ENCODE measurements at places on chromosomes 11 and 22.
A peak's percentile ranks its signal among the peaks of the same experiment; 100 is the strongest.

GRCh38 chr11:130599073-130599654 is 150.7 kb downstream of the ADAMTS15 start:
- no peak for DNase-seq

DNA sequence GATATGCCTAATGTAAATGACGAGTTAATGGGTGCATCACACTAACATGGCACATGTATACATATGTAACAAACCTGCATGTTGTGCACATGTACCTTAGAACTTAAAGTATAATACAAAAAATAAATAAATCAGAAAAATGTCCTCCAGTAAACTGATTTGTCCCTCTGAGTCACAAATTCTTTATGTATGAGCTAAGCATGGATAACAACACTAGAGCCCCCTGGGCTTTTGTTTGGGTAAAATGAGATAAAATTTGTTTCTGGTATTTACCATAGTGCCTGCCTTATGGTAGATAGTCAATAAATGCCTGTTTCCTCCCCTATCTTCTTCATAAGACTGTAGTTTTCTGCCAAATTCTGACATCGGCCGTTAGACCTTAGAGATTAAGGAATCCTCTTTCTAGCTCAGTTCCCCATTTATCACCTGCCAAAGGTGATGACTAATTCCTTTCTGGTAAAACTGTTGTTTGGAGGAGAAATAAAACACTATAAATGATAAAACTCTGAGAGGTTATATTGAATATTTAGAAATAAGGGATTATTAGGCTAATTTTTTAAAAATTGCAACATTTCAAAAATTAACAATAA is 43.6 kb upstream of the LUZP2 start:
- DNase-seq: no peak

DNA sequence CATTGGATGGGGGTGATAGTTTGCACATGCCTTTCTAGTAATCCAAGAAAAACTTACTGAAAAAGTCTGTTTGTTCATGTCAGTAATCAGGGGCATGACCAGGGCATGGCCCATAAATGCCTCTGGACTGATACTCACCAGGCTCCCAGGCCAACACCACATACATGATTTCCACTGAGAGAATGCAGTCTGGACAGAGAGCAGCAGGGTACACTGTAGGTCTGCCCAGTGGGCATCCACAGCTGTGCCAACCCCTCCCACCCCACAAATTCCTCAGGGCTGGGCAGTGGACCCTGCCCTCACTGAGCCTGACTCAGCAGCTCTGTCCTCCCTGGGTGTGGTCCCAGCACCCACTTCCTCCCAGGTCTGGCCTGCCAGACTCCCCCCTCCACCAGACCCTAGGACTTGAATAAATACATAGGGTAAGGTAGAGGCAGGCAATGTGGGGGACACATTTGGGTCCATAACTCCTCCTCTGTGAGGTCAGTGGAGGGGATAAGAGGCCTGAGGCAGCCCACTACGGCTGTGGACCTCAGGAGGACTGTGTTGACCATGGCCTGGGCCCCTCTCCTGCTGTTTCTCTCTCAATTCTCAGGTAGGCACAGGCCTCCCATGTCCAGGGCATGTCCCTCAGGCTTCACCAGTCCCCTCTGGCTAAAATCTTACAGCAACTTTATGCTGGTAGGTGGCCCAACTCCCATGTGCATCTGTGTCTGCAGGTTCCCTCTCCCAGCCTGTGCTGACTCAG is 92.2 kb upstream of the TOP3B start:
- no peak for DNase-seq

GRCh38 chr11:1390569-1391164 is 933 bp downstream of the BRSK2 start:
- peak; percentile 56 for DNase-seq

DNA sequence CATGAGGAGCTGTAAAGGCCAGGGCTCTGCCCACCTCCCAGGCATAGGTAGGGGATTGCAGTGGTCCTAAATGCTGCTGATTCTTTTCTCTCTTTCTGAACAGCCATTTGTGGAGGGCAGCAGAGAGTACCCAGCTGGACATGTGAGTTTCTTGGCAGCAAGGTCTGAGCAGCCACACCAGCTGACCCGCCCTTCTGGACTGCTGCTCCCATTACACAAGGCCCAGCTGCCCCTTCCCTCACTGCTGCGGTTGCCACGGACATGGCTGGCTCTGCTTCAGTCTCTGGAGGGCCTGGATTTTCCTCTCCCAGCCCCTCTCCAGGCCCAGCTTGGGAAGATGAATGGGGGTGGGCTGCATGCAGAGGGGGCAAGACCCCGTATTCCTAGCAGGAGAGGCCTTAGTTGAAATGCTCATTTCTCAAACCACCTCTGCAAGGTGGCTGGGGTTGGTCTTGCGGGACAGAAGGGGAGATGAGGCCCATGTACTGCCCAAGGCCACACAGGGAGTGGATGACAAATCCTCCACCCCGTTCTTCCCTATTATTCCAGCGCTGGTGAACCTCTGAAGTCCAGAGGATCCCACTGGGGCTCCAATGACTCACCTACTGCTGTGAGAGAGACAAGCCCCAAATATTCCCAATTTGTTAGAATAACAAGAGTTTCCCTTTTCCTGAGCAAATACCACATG is 4.6 kb downstream of the LGALS12 start:
- peak; percentile 97 for DNase-seq

DNA sequence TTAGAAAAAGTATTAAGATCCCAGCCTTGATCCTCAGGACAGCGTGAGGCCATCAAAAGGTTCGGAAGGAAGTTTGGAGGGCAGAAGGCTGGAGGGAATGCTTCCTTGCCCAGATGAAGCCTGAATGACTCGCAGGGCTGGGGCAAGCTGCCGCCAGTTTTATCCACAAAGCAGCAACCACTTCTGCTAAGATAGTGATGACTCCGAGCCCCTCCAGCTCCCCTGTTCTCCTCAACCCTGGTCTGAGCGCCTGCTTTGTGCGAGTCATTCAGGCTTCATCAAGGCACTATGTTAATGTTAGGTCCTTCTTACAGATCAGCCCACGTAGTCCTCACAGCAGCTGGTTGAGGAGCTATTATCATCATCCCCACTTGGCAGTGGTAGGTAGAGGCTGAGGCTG is 158.8 kb downstream of the COMMD9 start:
- no peak for DNase-seq

DNA sequence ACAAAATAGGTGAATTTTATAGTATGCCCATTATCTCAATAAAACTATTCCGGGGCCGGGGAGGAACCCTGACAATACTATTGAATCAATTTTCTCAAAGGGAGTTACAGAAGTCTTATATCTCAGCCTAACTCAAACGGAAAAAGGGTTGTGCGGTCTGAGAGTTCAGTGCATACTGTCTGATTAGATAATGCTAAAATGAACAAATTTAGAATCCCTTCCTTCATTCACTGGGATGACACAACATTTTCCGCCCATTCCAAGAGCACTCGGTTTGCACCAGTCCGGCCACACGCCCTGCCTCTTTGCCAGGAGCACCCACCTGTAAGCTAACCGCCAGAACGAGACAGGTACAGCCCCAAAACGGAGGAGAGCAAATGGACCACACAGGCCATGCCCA is 50.0 kb upstream of the NFRKB start:
- DNase-seq: no peak

DNA sequence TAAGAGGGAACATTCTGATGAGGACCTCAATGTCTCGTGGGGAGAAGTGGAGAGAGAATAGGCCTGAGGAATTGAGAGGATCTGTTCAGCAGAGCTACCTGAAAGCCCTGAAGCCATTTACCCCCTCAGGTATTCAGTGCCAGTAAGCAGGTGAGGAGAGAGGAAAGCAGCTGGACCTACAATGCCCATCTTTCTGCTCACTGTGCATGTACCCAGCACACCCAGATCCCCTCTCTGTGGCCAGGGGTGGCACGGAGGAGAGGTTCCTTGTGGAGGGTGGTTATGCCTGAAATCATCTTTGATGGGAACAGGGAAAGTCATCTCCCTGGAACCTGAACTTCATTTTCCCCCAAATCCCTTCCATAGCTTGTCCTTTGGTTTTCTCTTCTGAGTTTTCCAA is 277.8 kb upstream of the B3GAT1 start:
- DNase-seq: no peak

GRCh38 chr11:17298302-17298701 is 21.8 kb downstream of the NUCB2 start:
- DNase-seq: no peak

- no peak for DNase-seq
Observed at GRCh38 chr11:14261066-14261465, 97.9 kb downstream of the RRAS2 start.

- DNase-seq: no peak
Observed at GRCh38 chr11:128146926-128147605, 440.3 kb downstream of the ETS1 start.

DNA sequence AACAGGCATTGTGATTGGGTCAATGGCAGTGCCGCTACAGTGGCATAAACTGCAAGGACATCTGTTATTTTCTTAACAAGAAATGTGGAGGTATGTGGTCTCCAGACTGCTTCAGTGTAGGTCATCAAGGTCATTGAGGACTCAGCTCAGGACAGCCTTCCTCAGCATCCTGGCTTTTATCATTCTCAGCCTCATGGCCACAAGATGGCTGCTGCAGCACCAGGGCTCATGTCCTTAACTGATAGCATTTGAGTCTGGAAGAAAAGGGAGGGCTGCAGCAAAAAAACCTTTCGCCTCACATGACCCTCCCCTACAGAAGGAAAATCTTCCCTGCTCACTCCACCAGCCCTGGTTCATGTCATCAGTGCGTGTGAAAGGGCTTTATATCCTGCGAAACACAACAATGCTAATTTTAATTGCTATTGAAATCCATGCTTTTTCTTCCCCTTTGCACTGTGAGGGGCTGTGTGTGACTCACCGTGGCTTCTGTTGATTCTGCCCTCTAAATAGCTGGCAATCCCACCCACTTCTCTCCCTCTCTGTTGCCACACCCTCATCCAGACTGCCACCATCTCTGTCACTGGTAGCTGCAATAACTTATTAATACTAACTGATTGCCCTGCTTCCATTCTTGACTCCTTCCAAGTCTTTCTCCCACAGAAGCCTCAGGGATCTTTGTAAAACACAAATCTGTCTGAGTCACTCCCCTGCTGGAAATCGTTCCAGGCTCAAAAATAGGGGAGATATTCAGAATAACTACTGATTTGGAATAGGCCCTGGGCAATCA is 43.8 kb downstream of the CHRDL2 start:
- DNase-seq: no peak

DNA sequence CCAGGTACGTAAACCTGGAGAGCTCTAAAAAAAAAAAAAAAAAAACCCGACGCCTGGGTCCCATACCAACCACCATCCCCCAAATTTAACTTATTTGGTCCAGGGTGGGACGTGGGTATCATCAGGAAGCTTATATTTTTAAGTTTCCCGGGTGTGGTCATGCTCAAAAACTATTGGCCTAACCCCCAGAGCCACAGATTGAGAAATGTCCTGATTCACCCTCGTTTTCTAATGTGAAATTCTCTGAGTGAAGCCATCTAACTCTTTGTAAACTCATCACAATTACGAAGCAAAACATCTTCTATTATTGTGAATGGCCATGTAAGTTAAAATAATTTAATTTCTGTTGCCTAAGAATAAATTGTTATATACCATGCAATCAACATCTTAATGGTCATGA is 29.6 kb downstream of the PAK1 start:
- DNase-seq: no peak

DNA sequence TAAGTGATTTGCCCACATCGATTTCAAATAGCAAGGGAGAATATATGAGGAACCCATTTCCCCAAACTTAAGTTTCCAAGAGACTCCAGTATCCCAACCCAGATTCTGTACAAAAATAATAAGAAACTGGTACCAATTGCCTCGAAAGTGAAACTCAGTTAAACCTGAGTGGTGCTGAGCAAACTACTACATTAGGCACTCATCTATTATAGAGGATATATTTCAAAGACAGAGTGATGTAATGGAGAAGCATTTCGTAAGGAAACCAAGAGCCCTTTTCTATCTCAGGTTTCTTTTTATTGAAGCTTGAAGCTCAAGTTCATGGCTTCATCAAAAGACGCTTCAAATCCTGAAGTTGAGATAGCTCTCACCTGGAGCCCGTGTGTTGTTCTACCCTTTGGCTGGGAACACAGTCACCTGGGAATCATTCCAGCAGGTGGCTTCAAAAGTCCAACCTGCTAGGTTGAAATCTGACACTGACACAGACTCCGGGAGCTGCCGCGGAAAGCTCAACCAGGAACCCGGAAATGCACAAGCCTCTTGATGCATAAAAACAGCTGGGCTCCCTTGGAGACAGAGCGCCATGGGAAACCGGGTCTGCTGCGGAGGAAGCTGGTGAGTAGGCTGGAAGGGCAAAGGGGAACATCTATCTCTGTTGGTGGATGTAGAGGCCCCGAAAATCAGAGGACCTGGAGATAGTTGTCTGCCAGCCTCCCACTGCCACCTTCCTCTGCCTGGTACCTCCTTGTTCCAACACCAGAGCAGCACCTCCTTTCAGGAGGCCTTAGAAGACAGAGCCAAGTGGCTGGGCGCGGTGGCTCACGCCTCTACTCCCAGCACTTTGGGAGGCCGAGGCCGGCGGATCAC is at the start of gene C11orf52:
Gene C11orf52, plus strand, starts transcription at position 524 of the 867 bp plus-strand sequence. Its CDS starts 60 bp downstream, at position 584.
- no peak for DNase-seq

GRCh38 chr22:19429950-19430889 is 1.3 kb downstream of the HIRA start:
- DNase-seq: no peak

GRCh38 chr11:11157185-11157584 is 195.9 kb downstream of the CSNK2A3 start:
- DNase-seq: no peak

DNA sequence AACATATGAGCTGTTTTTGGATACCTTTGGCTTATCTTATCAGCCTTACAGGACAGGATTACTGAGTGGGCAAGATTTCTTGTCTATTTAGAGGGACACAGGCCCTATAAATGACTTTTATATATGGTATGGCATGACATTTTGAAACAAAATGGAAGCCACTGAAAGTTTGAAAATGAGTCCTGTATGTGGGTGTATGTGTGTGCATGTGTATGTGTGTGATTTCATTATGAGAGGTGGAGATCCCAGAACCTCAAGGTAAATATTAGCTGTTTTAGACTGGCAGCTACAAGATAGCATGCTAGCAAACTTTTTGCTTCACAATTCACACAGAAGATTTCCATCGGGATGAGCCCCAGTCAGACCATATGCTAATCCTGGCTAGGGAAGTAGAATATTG is 970.5 kb upstream of the CCDC90B start:
- DNase-seq: no peak

- DNase-seq: no peak
Observed at GRCh38 chr22:33393432-33393831, 335.3 kb upstream of the SYN3 start.

GRCh38 chr11:9017773-9018172 is 14.0 kb upstream of the NRIP3 start:
- DNase-seq: peak; percentile 35

GRCh38 chr11:117794135-117794534 is 2.9 kb downstream of the DSCAML1 start:
- peak; percentile 74 for DNase-seq

DNA sequence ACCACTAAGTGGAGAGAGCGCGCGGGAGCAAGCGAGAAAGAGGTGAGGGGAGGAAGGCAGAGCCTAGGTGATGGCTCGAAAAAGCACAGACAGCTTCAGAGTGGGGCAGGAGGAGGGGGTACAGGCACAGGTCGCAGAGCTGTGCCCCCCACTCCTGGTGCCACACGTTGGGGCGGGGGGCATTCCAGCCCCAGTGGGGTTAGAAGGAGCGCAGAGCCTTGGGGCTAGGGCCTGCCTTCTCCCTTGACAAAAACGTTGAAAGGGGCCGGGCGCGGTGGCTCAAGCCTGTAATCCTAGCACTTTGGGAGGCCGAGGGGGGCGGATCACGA is 41.6 kb upstream of the ISX start:
- DNase-seq: no peak

- DNase-seq: no peak
Observed at GRCh38 chr22:29994027-29994715, 86.1 kb upstream of the HORMAD2 start.

- peak; percentile 6 for DNase-seq
Observed at GRCh38 chr22:43467216-43467940, 55.6 kb downstream of the MPPED1 start.

Measured in globus pallidus (tissue), 1 donor.